ENCODE measurements at places on chromosomes 5 and 9.

DNA sequence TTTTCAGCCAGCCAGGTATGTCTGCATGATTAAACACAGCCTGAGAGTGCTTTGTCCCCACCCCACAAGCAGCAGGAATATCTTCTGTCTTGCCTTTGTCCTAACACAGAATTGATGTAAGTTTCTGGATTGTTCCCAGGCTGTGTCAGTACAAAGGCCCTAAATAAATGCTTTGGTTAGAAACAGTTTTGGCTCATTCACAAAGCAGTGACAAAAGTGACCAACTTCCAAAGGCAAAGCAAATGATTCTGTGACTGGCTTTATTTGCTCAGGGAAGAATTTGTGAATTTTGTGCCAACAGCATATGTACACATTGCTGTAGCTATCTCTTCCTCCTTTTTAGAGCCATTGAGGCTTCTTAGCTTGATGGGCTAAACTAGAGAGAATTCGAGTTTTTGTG, 133.7 kb downstream of the PLPPR1 start:
- no peak for DNase-seq

- no peak for DNase-seq
Measured at GRCh38 chr5:62257020-62257367, 49.0 kb upstream of the KIF2A start.

DNA sequence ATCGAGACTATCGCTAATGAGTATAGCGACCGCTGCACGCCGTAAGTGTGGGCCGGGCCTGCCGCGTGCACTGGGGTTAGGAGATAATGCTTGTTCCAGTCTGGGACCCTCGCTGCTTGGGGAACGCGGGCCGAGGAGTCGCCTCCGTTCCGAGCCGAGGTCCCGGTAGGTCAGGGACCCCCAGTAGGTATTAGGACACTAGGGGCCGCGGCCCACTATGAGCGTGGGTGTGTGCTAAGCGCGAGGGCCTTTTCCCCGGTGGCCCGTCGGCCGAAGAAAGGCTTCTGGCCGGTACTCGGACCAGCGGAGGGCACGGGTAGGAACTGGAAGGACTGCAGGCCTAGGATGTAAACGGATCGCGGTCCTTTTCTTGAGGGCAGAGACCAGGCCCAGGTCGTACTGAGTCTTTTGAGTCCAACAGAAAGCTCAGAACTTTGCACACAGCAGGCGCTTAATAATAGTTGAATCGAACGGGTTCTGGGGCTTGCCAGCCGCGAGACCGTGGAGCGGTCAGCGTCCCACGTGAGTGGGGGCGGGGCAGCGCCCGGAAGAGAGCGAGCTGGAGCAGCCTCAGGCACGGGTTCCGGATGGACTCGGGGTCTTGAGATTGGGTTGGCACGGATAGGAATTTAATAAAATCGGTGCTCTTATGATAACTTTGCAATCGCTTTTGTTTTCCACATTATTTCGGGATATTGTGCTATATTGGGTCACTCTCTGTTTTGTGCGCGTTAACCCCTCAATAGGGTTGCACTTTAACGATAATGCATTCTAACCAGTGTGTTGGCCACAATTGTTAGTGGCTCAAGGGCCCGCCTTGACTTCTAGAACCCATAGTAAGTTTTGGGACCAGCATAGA, 733 bp downstream of the HSPA4 start:
- DNase-seq, result peak; percentile 15

DNA sequence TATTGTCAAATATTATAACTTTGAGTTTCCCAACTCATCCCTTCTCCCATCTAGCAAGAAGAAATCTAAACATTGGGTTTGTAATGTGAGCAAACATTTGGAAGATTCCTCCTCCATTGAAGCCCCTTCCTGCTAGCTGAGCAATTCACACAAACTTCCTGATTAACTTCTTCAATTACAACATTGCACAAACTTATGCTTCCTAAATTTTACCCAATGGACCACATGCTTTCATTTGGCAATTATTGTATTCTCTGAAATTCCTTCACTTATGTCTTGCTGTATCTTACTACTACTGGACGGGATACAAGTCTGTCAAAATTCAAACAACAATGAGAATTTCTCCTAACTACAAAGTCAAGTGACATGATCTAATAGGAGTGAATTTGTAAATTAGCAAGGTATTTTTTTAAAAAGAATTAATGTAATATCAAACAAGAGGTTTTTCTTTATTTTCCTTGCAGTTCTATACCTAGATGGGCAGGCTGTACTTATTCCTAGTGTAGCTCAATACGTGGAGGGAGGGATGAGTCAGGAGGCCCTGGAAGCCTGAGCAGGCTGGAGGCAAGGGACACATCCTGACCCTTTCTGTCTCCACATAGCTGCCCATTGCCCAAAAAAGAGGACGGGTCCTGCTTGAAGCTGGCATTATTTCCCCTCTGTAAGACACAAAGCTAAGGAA, 11.8 kb upstream of the IFNW1 start:
- no peak for DNase-seq

- DNase-seq, result no peak
Measured at GRCh38 chr5:126398791-126399190, 24.4 kb upstream of the GRAMD2B start.

DNA sequence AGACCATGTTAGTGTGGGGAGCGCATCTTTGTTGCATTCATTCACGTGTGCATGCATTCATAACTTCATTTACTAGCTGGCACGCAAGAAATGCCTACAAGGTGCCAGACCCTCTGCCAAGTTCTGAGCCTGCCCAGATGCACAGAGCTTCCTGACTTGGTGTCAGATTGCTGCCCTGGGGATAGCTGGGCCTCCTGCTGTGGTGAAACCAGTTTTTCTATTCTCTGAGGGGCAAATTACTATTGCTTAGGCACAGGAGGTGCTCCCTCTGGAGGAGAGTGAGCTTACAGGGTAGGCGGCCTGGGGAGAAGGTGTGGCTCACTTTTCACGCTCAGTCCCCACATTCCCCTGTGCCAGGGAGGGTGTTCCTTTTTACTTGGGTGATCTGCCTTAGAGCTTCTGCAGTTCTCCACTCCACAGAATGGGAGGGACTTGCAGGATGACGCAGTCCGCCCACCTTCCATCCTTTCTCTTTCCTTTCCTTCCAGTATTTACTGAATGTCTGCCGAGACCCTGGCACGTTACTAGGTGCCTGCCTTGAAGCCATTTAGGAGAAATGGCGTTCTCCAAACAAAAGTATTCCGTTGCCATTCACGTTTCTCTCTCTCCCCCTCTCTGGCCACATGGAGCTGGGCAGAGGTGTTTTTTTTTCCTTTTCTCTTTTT, 27.9 kb upstream of the CTNNA1 start:
- DNase-seq, result no peak

DNA sequence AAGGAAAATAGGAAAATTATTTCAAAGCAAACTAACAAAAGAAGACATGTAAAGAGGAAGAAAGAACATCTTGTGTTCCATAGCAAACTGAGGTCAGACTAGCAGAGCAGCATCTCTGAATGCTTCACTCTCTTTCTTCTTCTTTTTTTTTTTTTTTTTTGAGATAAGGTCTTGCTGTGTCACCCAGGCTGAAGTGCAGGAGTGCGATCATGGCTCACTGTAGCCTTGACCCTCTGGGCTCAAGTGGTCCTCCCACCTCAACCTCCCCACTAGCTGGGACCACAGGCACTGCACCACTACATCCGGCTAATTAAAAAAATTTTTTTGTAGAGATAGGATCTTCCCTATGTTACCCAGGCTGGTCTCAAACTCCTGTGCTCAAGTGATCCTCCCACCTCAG, 36.6 kb downstream of the MELK start:
- DNase-seq, result no peak

DNA sequence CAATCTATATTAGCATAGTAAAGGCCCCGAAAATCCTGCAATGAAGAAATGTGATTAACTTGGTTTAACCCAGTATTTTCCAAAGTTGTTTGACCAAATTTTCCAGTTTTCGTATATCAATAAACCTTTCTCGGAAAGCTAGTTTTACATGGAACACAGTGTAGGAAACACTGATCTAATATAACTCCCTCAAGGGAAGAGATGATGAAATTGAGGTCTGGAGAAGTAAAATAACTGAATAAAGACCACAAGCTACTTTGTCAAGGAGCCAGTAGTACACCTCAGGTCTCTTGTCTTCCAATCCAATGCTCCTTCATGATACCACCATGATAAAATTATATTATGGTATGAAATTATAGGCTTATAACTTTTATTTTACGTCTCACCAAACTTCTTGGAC, 118.1 kb upstream of the TARS1 start:
- DNase-seq, result no peak

DNA sequence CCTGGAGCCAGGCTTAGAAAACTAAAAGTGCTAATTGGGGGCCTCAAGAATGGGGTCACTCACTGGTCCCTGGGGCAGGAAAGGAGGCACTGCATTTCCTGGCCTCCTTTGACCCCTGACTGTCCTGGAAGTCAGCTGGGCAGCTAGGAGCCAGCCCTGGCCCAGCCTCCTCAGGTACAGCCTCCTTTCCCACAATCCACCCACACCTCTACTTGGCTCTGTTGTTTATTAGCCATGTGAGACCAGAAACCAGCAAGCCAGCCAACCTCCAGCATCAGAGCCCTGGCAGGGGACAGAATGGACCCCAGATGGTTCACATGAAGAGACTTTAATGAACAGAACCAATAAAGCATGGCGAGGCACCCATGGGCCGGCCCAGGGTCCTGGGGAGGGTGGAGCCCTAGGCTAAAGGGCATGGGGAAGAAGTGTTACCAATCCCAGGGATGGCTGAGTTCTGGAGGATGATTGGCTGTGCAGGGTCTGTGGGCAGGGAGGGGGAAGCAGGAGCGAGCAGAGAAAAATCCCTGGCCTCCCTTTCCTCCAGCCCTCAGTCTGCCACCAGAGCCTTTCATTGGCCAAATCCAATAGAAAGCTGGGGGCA, 55.3 kb upstream of the ANGPTL2 start:
- DNase-seq, result no peak

DNA sequence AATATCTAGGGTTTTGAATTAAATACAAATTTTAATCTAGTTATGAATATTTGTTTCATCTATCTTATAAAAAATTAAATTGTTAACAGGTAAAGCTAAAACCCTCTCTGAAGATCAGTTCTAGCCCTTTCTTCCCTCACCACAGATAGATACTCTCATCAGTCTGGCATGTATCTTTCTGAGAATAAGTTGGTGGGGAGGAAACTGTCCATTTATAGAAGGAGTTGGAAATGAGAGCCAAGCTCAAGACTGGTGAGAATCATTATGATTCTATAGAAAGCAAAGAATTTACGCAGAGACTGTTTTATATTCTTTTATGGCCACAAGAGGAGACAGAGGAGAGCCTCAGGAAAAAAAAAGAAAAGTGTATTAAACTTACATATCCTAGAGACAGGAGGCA, 59.0 kb downstream of the STARD4 start:
- no peak for DNase-seq
